ENCODE measurements at places on chromosomes 3 and 15.

GRCh38 chr3:131892331-131892730, 142.5 kb downstream of the CPNE4 start:
- no peak for DNase-seq

DNA sequence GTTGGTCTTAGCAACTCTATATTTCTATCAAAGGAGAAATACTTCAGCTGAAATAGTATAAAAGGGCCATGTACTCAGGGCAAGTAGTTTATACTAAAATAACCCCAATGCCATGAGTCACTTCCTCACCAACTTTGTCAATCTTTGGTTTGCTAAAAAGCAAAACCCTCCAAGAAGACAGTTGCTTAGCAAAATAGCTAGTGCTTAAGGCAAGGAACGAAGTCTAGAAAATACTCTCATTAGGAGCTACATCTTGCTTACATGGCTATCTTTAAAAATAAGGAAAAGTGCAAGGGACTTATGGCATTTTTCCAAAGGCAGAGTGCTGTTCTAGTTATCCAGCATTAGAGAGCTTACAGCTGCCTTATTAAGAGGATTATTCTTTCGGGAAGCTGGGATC, 28.4 kb downstream of the P3H2 start:
- DNase-seq, result no peak

GRCh38 chr3:172410702-172411477, 37.4 kb downstream of the GHSR start:
- DNase-seq, result no peak

DNA sequence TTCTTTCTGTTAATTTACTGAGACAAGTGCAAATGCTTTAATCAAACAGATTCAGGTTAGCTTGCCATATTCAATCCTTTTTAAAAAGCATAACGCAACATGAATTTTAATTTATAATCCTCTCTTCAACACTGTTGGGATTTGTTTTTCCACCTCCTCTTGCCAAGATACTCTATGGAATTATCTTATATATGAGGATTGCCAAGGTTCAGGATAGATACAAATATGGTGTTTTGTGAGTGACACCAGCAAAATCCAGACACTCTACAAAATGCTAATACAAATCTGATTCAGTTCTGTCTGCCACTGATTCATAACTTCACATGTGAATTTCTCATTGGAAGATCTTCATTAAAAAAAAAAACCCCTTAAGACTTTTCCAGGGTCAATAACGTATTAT, 104.8 kb downstream of the FBN1 start:
- DNase-seq, result no peak

- no peak for DNase-seq
Measured at GRCh38 chr3:106640353-106640752, 736.9 kb upstream of the CCDC54 start.

DNA sequence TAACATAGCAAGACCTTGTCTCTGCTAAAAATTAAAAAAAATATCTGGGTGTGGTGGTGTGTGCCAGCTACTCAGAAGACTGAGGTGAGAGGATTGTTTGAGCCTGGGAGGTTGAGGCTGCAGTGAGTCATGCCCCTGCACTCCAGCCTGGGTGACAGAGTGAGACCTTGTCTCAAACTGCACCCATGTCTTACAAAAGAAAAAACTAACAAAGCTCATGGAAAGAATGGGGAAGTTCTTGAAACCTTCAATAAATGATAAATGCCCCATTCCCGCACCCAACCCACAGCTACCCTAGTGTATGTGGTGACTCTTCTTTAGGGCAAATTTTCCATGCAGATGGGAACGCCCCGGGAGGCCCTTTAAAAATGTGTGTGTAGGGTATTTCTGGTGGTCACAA, 28.3 kb downstream of the RPLP1 start:
- DNase-seq, result no peak

DNA sequence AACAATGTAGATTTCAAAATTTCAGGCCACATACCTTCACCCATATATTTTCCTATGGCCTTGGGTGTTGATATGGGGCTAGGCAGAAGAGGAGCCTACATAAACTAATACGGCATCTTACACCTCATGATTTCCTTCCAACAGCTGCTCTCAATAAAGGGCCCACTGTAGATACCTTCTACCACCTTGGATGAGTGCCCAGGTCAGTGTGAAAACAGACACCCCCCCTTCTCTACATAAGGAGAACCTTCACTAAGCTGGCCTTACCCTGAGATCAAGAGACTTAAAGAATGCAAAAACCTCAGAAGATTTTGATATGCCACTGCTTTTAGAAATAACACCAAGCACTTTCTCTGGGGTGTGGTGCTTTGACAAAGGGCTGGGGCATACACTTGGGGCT, 42.7 kb downstream of the SH3BP5 start:
- DNase-seq, result no peak

DNA sequence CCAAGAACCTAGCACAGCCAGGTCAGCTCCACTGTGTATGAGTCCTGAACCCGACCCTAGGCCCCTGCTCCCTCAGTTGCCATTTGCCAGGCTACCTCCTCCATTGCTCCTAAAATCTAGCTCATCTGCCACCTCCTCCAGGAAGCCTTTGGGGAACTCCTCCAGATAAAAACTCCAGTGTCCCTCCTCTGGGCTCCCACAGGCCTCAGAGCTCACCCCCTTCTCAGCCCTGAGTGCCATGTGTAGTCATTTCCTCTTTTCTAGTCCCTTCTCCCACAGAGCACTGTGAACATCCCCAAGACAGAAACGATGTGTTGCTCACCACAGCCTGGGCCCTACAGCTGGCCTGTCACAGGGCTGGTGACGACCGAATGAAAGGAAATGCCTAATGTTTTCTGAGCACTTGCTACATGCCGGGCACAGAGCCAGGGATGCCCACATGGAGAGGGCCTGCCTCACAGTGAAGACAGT, 61.0 kb downstream of the IQSEC1 start:
- DNase-seq, result peak; percentile 44

- DNase-seq, result no peak
Measured at GRCh38 chr3:14290631-14291385, 111.6 kb upstream of the SLC6A6 start.

- DNase-seq, result no peak
Measured at GRCh38 chr3:179956416-179956830, 80.3 kb downstream of the PEX5L start.
